Activated CD4-positive, CD25-positive, alpha-beta regulatory T cell treated with anti-CD3 and anti-CD28 coated beads, Interleukin-2, amount 50 U/mL, for 16 hours (primary cell): ENCODE measurements at places on chromosomes 2 and 18.

- DNase-seq: no peak
Observed at GRCh38 chr2:201122276-201122675, 6.3 kb downstream of the CFLAR start.

DNA sequence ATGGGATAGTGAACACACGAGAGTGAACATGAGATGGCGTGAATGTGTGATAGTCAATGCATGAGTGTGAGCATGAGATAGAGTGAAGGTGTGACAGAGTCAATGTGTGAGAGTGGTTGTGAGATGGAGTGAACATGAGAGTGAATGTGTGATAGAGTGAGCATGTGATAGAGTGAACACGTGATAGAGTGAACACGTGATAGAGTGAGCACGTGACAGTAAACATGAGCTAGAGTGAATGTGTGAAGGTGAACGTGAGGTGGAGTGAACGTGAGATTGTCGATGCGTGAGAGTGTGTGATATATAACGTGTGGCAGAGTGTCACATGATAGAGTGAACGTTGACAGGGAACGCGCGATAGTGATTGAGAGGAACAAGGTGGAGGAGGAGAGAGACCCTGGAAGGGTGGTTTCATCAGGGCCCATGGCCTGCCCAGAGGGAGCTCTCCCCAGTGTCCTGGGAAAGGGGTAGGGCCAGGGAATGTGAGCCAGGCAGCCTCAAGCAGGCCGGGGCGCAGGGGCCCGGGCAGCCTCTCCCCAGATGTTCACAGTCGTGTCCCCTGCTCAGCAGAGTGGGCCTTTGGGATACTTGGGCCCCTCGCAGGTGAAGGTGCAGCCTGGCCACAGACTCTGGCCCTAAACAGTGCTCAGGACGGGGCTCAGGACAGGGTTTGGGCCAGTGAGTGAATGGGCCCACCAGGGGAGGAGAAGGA, 516.9 kb downstream of the EIPR1 start:
- DNase-seq: no peak

GRCh38 chr2:227724394-227725039, at the start of gene SCYGR6:
Gene SCYGR6 (minus strand): TSS chr2:227724757. CDS start chr2:227724757, 0 bp downstream.
- DNase-seq: no peak

DNA sequence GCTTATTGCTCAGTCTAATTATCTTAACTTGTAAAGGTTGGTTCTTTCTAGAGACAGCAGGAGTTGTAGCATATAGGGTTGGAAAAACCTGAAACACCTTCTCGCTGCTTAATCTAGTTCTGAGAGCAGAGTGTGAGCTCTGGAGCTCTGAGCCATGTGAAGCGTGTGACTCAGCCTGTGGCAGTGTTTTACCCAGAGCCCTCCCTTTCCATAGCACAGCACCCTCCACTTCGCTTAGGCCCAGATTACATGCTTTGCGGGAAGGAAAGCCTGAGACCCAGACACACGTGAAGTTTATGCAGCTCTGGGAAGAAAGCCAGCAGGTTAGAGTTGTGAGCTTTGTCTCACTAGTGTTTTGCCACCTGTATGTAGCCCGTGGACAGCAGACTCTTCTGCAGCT, 74.5 kb downstream of the INPP4A start:
- no peak for DNase-seq

DNA sequence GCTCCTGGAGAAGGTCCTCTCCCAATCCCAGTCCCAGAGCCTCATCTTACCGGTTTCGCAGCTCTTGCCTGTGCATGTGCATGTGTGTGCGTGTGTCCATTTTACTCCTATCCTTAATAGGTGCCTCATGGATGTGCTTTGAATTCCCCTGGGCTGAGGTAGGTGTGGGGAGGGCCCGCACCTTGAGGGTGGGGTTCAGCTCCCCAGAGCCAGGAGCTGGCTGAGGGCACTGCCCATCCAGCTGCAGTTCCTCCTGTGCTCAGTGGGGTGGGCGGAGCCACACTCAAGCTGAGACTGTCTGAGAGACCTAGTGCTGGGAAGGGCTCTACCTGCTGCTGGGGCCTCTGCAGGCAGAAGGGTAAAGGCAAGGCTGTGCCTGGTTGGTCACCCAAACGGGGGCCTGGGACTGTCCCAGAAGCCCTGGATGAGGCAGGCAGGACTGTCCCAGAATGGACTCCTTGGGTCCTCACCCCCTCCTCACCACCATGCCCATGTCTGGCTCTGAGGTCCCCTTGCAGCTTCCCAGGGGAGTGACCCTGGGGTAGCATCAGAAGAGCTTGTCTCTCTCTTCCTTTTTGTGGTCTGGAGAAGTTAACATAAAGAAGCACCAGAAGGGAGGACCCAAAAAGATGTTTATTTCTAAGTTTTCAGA, 8.9 kb downstream of the GDF7 start:
- DNase-seq: no peak
